NCI-H1092 treated with DMSO at 0.1 percent for 48 hours (cell line): ENCODE measurements at places on chromosomes 6 and 20.

GRCh38 chr6:116386581-116387299 lies 16.0 kb downstream of the DSE start:
- no peak for DNase-seq

DNA sequence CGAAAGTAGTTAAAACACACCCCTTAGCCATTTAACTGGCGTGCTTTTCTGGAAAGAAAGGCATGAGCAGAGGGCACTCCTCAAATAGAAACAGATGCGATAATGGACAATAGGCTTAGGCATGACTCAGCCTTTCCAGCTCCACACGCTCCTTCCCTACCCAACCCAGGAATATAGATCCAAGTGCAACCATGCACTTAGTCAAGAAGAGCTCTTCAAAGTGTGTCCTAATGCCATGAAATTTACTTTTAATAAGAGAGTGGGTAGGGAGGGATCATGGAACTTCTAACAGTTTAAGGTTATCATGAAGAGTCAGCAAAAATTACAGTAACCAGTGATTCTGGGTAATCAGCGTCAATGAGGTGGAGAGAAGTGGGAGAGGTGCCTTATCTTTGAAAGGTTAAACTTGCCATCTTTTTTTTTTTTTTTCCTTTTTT lies 2.4 kb upstream of the EFHC1 start:
- no peak for DNase-seq

DNA sequence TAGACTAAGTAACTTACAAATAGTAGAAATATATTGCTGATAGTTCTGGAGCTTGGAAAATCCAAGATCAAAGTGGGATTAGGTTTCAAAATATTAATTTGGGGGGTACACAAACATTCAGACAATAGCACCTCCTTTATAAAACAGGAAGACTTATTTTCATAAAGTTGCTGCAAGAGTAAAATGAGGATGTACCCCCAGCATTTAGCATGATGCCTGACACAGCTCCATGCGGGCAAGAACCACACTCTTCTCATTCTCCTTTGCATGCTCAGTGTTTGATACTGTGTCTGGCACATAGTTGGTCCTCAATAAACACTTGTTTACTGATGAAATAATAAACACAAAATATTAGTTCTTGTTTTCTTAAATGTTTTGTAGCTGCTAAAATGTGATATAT lies 332.9 kb downstream of the TFAP2A start:
- no peak for DNase-seq

DNA sequence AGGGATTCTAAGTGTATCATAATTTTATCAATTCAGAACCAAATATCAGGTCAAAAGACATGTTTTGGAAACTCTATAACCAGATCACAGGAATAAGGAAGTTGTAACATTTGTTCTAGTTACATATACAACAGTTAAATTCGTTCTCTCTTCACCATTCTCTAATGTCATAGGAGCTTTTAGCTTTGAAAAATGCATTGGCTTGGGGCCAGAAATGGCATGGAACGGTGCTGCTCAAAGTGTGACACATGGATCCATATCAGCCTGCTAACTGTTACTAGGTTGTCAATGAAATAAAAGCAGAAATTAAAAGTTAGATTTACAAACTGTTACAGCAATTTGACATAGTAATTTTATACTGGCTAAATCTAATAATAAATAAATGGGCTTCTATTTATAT lies 120.3 kb downstream of the LCA5 start:
- no peak for DNase-seq

GRCh38 chr6:107510108-107510507 lies 20.2 kb downstream of the SOBP start:
- no peak for DNase-seq

- no peak for DNase-seq
Observed at GRCh38 chr6:26358511-26358981, 6.5 kb upstream of the BTN3A2 start.

DNA sequence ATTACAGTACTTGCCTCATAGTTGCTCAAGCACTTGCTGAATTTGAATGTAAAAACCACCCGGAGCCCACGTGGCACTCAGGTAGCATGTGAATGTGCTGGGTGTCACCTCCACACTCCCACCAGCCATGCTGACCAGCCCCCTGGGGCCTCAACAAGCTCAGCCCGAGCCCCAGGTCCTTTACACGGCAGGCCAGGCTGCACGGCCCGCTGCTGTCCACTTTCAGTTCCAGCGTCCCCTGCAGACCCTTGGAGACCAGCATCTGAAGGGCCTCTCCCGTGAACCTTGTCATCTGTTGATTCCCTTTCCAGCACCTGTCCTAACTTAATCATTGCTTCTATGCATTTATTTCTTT lies 33.3 kb upstream of the ZBP1 start:
- DNase-seq, result no peak

- no peak for DNase-seq
Observed at GRCh38 chr6:130783416-130784107, 43.6 kb upstream of the SMLR1 start.

GRCh38 chr6:25016014-25016720 lies 80.4 kb upstream of the RIPOR2 start:
- no peak for DNase-seq

DNA sequence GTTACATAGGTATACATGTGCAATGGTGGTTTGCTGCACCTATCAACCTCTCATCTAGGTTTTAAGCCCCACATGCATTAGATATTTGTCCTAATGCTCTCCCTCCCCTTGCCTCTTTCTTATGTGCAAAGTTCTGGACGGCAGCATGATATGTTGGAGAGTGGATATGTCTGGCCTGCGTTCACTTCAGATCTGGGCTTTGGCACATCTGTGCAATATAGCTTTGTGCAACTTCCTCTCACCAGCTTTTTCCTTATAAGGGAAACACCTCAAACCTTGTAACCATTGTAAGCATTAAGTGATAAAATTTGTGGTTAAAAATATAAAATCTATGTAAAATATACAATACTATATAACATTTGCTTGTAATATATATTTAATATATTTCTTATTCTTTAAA lies 288.0 kb downstream of the PHACTR1 start:
- no peak for DNase-seq

DNA sequence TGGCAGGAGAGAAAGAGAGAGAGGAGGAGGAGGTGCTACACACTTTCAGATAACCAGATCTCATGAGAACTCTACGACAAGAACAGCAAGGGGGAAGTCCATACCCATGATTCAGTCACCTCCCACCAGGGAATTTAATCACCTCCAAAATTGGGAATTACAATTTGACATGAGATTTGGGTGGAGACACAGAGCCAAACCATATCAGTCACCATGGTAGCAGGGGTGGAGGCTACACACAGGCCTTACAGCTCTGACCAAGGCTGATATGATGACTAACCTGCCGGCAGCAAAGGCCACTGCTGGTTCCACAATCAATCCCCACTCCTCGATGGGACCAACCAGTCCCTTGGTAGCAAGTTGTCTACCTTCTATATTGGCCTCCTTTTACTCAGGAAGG lies 13.6 kb upstream of the RBM24 start:
- no peak for DNase-seq

DNA sequence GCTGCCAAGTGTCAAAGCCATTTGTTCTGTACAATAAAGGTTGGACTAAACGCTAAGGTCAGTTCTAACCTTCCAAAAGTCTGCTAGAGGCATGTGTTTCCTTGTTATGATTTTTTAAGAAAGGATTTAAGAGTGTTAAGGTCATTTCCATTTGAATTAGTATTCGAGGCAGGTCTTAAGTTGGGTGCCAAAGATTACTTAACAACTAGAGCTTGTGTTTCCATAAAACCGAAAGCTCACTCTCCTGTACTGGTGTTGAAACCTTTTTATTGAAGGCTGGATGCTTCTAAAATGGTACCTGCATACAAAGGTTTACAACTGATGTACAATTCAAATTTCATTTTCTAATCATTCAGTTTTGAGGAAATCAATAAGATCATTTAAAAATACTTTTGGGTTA lies 82.4 kb downstream of the RNF144B start:
- DNase-seq, result no peak

DNA sequence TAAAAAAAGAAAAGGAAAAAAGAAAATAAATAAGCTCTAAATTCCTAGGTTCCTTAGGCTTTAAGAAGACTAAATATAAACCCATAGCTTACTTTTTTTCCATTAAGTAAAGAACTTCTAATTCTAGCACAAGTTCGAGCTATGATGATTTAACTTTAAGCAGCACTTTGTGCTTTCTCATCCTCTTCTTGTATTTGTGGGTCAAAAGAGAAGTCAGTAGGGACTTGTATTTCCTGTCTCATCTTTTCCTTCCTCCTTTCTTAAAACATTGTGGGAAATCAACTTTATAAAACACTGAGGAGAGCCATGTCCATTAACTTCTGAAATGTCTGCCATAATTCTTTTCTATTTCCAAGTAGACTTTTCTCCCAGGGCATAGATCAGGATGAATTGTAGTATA lies 637.7 kb upstream of the CITED2 start:
- no peak for DNase-seq

DNA sequence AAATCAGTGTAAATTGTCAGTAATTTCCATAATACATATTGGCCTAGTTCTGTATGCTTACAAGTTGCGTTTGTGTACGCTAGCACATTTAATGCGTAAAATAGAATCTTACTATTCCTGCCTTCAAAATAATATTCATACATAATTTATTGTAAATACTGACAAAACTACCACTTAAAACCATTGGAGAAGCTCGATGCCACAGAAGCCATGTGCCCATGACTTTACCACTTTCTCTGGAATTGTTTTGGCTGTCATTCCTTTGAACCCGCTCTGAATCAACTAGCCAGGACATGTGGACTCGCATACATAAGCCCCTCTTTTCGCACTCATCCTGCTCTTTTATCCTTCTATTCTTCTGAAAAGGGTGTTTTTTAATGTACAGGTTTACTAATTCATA lies 151.5 kb downstream of the TMEM242 start:
- DNase-seq, result no peak

- DNase-seq, result no peak
Observed at GRCh38 chr6:125154761-125155135, 1.2 kb downstream of the TPD52L1 start.

DNA sequence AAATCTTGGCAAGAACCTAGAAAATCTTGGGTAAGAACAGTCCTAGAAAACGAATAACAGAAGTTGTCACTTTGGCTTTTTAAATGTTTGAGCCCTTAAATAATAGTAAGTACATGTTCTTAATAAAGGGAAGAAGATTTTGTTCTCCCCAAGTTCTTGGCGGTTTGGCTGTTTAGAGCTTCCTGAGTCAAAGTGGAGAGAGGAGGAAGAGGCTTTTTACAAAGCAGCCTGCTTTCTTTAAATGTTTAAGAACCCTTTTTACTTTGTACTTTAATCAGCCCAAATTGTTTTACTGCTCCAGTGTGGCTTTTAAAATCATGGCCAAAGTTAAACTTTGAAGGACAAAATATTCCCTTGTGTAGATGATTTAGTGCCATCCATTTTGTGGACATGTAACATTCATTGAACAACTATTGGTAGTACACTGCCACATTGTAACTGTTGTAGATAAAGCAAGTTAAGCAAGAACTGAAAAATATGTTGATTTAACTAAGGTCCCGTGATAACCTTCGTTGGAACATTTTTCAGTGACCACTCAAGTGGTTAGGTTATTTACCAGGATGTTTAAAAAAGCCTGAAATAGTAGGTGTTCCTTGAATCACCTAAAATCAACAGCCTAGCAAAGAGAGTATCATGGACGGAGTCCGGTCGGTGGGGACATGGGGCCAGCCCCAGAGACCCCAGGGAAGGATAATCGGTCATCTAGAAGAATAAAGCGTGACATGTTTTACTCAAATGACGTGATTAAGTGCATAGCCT lies 2.4 kb downstream of the AMD1 start:
- no peak for DNase-seq

- no peak for DNase-seq
Observed at GRCh38 chr20:55175081-55175480, 699.7 kb downstream of the DOK5 start.

DNA sequence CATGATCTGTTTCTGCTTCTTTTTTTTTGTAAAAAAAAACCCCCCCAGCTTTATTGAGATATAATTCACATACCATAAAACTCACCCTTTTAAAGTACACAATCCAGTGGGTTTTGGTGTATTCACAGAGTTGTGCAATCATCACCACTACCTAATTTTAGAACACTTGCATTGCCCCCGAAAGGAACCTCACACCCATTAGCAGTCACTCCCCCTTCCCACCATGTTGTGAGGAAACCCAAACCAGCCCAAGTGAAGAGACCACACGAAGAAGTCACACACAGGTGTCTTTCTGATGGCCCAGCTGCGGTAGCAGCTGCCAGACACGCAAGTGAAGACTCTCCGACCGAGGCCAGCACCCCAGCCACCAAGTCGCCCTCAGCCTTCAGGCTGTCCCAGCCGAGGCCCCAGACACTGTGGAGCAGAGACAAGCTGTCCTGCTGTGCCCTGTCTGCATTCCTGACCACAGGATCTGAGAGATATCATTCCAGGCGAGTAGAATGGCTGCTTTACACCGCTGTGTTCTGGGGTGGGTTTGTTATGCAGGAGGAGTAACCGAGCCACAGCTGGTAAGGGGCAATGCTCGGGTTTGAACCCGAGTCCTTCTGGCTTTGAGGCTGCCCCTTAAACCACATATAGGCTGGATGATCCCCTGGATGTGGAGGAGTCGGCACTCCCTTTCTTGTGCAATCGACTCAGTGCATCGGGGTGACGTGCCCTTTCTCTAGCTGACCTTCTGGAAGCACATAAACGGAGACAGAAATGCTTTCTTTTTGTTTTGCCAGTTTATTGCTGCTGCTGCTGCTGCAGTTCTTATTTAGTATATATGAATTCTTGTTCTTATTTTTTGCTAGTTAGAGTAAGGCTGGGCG lies 59.1 kb upstream of the PTPN1 start:
- DNase-seq, result no peak

DNA sequence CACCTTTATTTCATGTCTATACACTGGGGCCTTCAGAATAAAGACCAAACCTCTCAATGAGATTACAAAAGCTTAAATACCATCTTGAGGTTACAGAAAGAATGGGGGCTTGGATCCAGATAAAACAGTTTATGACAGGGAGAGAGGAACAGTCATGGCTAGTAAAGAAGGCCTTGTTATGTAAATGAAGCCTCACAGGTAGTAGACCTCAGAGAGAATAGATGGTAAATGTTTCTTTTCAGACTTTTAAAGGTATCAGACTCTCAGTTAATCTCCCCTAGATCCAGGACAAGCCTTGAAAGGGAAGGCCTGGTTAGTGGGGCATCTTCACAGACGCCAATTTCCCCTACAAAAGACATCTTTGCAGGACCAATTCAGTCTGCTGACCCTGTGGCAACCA lies 1325.6 kb downstream of the HACE1 start:
- no peak for DNase-seq

- DNase-seq, result peak; percentile 43
Observed at GRCh38 chr6:39892490-39893129, 41.7 kb downstream of the MOCS1 start.

DNA sequence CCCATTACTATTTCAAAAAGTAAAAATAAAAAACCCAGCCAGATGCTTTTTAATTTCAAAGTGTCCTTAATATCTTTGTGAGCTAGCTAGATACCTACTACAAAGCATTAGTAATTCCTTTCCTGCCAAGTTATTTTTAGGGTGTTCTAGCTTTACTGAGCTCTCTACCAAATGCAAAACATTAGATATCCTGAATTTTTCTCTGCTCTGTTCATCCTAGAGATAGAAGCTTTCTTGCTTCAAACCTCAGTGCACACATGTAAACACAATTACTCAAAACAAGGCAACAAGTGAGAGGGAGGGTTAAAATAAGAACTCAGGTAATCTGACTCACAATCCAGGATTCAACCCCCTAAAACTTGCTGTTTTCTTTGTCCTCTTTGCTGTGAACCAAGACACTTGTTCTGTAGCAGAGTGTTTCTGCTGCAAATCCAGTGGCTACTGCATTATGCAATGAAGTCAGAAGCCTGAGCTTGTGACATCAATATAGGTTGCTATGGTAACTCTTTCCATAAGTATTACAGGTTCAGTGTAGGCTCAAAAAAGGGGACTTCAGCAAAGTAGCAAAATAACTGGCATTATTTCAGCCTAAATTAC lies 72.6 kb upstream of the STXBP5 start:
- peak; percentile 8 for DNase-seq

- DNase-seq, result no peak
Observed at GRCh38 chr6:110255211-110255750, 75.1 kb downstream of the CDC40 start.
